ENCODE measurements at places on chromosomes 1 and 21.

DNA sequence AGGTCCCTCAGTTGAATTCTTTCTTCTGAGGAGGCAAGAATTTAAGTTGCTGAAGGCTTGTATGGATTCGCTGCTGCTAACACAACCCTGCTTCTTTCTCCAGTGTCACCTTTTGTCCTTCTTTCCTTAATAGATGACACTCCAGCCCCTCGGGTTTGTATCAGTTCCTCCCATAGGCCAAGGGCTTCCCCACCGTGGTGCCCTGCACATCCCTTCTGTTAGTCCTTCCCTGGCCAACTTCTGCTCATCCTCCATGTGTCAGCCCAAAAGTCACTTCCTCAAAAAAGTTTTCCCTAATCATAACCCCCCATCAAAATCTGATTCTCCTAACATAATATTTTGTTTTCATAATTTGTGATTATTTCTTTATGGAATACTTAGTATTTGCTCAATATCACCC is 190.4 kb downstream of the RHOU start:
- DNase-seq: no peak

- no peak for DNase-seq
These were observed 811.4 kb downstream of the USP25 start for GRCh38 chr21:16540966-16541727.

DNA sequence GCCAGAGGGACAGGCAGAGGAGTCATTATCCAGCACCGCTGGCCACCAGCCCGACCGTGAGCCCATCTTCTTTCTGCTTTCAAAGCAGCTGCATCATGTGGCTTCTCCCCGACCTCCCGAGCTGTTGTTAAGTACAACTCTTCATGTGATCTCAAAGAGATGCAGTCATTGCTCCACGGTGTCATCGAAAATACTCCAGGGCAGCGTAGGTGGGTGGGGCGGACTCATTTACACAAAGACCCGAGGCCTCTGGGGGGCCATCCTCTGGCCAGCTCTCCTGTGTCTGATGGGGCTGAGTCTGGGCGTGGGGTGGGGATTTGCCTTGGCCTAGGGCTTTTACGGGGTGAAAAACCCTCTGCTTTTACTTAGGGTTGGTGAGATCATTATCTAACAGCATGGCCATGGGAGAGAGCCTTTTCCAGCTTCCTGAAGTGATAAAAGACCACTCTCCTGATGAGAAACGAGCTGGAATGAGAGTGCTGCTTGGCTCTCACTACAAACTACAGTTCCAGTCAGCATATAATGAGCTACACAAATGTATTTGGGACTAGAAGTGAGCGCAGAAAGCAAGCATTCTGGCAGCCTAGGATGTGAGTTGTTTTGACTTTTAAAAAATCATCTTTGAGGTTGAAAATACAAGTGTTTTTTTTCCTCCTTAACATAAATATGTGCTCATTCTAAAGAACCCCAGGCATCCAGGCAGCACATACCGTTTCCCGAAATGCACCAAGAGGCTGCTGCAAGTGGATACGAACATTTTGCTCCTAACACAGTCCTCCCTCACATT is 165.0 kb downstream of the RHOU start:
- DNase-seq: no peak

DNA sequence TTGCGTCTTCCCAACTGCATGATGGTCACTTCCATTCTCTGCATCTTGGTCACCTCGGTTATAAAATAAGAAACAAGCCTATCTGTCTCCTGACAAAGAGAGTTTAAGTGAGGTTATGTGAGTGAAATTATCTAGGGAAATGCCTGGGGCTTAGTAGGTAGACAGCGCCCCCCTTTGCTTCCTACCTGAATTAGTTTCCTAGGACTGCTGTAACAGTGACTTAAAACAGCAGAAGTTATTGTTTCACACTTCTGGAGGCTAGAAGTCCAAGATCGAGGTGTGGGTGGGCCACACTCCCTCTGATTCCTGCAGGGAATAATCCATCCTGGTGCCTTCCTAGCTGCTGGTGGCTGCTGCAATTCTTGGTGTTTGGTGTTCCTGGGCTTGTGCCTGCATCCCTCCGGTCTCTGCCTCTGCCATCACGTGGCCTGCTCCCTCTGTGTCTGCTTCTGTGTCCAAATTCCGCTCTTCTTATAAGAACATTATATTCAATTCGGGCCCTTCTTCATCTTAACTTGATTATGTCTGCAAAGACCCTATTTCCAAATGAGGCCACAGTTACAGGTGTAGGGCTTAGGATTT is 92.6 kb downstream of the IGSF21 start:
- DNase-seq: no peak

- DNase-seq: no peak
These were observed 100.1 kb downstream of the ATF6 start for GRCh38 chr1:161866241-161866640.

DNA sequence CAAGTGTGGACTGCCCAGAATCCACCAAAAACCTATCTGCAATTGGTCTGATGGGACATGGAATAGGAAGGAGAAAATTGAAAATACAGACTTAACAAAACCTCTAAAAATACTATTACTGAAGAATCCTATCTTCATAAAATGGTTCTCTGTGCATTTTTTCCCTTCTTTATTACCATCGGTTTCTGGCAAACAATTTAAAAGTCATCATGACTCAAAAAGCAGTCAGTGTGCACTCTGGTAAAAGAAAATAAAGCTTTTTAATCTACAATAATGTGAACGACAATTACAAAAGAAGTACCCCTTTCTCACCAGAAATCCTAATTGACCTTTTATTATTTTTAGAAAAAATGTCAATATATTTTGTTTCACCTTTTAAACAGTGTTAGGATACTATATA is 186.3 kb downstream of the TPR start:
- no peak for DNase-seq

- DNase-seq: no peak
These were observed 7.3 kb downstream of the SYNC start for GRCh38 chr1:32695098-32695904.

DNA sequence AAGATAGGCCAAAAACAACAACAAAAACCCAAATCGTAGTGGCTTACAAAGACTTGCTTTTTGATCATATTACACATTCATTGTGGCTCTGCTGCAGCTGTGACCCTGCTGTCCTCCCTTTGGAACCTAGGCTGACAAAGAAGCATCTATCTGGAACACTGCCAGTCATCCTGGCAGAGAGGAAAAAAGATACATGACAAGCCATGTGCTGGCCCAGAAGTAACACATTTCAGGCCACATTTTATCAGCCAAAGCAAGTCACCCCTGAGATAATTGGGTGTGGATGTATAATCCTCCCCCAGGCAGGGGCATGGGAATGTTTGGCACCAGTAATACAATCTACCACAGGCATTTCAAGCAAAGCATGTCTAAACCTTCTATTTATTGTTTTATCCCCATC is 37.2 kb upstream of the AGO1 start:
- no peak for DNase-seq

Measured in NAMALWA (cell line).